ENCODE measurements at places on chromosomes 7 and 10. TPM values are rescaled to one million over a fixed set of nuclear protein-coding genes. Genes with fewer than 3 reads are reported as not detected.
A peak's percentile ranks its signal among the peaks of the same experiment; 100 is the strongest.

- no peak for DNase-seq
Measured at GRCh38 chr10:48765039-48765438, 80.4 kb downstream of the WDFY4 start.

GRCh38 chr7:37363536-37364491 is 84.8 kb downstream of the ELMO1 start:
- no peak for DNase-seq

DNA sequence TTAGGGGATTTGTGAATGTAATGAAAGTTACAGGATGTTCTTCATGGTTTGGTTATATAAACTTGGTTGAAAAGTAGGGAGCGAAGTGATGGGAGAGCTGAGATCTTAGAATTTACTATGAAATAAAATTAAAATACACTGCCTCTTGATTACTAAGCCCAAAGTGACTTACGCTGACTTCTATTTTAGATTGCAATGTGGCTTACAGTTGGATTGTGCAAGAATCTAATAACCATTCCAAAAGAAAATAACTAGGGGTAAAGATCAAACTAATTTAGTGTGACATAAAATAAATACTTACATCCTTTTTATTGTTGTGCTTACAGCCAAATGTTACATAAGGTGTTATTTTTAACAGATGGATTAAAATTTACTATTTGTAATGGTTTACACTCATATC is 15.3 kb downstream of the WNT16 start:
- DNase-seq, result no peak

GRCh38 chr7:104929921-104930320 is 84.1 kb upstream of the KMT2E start:
- DNase-seq, result no peak

- DNase-seq, result no peak
Measured at GRCh38 chr10:43953672-43954071, 305.0 kb upstream of the ZNF32 start.

DNA sequence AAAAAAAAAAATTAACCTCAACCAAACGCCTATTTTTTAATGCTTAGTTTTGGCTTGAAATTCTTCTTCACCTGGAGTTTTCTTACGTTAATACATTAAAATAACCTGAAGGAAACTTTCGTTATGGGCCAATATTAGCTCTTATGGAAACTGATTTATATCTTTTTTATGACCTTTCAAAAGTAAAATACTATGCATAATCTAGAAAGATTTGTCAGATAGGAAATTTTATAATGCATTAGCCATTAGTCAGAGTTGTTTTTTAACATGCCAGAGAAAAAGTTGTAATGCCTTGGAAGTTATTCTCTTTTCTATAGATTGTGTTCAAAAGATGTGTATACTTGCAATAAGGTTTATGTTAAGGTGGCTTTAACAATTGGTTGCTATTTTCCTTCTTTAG is 34.3 kb upstream of the ARL4A start:
- no peak for DNase-seq

DNA sequence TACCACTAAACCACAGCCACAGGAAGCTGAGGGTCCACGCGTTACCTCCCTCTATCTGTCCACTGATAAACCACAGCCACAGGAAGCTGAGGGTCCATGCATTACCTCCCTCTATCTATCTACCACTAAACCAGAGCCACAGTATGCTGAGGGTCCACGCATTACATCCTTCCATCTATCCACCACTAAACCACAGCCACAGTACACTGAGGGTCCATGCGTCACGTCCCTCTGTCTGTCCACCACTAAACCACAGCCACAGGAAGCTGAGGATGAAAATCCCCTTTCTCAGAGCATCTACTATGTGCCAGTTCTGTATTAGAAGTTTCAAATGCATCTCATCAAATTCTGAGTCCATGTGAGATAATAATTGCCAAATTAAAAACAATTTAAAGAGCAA is 589.3 kb downstream of the DNAJB6 start:
- no peak for DNase-seq

GRCh38 chr10:29873941-29874484 is 185.4 kb downstream of the JCAD start:
- DNase-seq, result no peak

DNA sequence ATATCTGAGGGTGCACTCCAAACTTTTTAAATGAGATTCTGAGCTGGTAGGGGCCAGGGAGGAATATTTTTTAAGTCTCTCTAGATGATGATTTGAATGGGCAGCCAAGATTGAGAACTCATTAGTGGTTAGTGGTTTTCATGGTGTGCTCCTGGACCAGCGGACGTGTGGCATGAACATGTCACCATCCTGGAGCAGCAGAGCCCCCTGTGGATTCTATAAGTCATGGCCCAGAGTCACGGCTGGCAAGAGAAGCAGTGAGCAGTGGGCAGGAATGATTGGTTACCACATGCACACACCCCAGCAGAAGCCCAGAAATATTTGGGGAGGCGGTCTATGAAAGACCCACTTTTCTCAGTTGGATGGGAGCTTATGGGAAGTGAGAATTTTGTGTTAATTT is 21.2 kb upstream of the UCN3 start:
- peak; percentile 45 for DNase-seq

- DNase-seq, result peak; percentile 13
Measured at GRCh38 chr7:112001091-112001826, 204.9 kb downstream of the DOCK4 start.

- no peak for DNase-seq
Measured at GRCh38 chr10:47456794-47457527, 27.0 kb downstream of the ANXA8 start.

DNA sequence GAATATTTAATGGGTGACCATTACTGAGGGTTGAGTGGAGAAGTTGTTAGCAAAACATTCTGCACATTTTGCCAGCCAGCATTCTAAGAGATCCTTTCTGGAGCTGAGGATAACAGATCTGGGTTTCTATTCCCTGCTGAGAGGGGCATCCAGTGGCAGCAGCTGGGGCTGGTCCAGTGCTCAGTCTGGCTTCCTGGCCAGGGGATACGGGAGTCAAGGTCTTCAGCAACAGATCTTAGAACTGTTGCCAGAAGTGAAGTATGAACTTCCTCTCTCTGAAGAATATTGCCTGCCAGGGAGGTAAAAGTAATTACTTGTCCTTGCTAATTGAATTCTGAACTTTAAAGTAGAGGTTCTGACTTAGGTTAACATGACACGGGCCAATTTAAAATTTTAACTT is 568.4 kb downstream of the REEP3 start:
- no peak for DNase-seq

DNA sequence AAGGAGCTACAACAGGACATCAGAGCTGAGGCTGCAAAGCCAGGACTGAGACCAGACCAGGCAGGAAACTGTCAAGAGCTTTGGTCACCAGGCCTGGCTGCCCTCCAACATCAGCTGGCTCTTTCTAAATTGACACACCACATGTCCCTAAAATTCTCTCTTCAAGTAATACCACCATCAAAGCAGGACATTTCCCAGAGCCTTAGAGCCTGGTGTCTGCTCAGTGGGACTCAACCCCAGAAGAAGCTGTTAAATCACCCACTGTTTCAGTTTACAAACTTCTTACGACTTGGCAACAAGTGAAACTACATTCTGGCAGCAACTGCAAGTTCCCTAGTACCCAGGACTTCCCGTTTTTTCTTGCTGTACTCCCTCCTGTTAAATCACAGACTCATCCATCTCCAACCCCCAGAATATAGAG is 3.8 kb upstream of the IL6 start:
- no peak for DNase-seq

GRCh38 chr7:90424720-90425119 is 21.5 kb downstream of the CLDN12 start:
- no peak for DNase-seq

- no peak for DNase-seq
Measured at GRCh38 chr10:43595739-43596298, 10.4 kb upstream of the ZNF485 start.

DNA sequence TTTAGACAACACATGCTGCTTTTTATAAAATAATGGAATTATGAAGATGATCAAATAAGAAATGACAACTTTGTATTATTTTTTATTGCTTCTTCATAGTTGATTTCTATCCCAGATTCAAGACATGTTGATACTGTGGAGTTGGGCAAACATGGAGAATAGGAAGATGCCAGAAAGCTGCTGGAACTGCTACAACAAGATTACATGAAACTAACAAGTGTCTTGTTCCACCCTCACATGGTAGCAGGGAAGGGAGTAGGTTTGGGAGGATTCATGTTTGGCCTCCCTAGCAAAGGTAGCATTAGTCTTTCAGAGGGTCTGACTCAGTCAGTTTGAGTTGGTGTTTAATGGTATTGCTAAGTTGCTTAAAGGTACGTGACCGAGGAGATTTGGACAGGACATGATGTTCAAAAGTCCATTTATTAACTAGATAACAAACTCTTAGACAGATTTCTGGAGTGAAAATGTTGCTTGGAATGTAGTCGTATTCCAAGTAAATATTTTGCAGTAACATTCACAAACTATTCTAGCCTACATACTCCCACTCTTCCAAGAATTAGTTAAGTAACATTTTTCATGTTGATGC is 33.1 kb downstream of the PRR15 start:
- DNase-seq, result no peak

DNA sequence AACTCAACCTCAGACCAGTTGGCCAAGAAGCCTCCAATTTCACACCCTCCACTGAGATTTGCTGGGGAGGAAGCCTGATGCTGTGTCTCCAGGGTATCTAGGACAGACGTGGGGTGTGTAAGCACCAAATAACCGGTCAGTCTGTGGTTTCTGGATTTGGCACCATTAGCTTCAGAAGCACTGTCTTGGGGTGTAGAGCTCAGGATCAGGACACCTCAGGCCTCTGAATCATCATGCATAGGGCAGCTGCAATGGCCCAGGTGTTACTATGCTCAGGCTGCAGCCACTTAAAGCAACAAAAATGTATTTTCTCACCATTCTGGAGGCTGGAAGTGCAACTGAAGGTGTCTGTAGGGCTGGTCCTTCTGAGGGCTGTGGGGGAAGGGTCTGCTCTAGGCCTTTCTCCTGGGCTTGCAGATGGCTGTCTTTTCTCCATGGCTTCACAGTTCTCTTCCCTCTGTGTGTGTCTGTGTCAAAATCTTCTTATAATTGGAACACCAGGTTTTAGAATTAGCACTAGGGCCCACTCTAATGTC is 73.4 kb upstream of the SEPHS1 start:
- DNase-seq, result no peak

GRCh38 chr10:49759787-49760551 is 2.2 kb downstream of the OGDHL start:
- DNase-seq, result no peak

- no peak for DNase-seq
Measured at GRCh38 chr10:28913436-28914237, 236.3 kb downstream of the BAMBI start.

GRCh38 chr10:4006051-4006450 is 221.0 kb upstream of the KLF6 start:
- DNase-seq, result no peak

- no peak for DNase-seq
Measured at GRCh38 chr10:6204341-6205191, 1.8 kb downstream of the PFKFB3 start.

GRCh38 chr10:29670761-29671160 is 36.0 kb upstream of the SVIL start:
- DNase-seq, result no peak

GRCh38 chr7:54860003-54860775 is 101.2 kb upstream of the SEC61G start:
- no peak for DNase-seq

DNA sequence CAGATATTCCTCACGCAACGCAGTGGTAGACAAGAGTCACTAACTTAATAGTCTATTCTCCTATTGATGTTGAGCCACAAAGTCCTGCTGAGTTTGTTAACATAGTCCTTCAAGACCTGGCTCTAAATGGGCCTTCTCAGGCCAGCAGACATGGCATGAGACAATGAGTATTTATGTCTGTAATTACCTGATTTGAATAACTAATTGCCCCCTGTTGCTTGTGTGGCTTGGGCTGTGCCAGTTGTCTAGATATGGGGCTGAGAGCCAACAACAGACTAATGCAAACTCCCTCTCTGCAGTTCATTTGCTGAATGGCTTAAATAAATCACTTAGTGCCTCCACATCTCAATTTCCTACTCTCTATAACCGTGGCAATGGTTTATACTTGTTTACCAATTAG is 65.5 kb upstream of the VWC2 start:
- no peak for DNase-seq

DNA sequence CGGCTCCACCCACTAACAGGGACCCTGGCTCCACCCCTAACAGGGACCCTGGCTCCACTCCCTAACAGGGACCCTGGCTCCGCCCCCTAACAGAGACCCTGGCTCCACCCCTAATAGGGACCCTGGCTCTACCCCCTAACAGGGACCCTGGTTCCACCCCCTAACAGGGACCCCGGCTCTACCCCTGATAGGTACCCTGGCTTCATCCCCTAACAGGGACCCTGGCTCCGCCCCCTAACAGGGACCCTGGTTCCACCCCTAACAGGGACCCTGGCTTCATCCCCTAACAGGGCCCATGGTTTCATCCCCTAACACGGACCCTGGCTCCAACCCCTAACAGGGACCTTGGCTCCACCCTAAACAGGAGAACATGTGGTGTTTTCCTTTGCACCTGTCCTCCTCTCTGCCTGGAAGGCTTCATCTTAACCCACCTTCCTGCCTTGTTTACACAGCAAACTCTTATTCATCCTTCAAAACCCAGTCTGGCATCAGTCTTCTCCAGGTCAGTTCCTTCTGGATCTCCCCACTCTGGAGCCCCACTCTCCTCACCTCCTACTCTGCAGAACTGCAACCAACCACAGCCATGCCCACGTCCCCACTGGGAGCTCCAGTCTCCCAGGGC is 58.0 kb downstream of the CHST15 start:
- no peak for DNase-seq

DNA sequence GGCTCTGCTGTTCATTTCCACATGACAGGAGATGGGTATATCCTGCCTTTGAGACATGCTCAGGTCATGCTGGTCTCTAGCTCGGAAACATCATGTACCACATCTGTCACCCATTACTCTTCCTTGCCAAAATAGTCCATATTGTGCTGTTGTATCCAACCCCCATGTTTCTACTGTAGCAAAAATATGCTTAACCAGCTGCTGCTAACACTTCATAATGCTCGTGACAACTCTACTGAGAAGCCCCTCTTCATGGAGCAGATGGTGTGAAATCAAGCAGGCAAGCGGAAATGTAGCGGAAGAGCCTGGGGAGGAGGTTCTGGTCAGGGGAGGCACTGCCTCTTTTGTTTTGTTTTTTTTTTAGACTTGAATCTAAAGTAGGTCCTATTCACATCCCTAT is 82.9 kb downstream of the NPY start:
- no peak for DNase-seq

The HOXA7 gene
- 4.8 TPM for polyA plus RNA-seq

The CYP26C1 gene
- not detected for polyA plus RNA-seq

The FAM25G gene
- 1.1 TPM for polyA plus RNA-seq

The CDHR1 gene
- polyA plus RNA-seq, result 0.03 TPM

The ABCB1 gene
- polyA plus RNA-seq, result 0.09 TPM

The FAM221A gene
- 0.94 TPM for polyA plus RNA-seq

The OR6B1 gene
- polyA plus RNA-seq, result not detected

The MYO1G gene
- 0.06 TPM for polyA plus RNA-seq

The DNAJC12 gene
- 19.1 TPM for polyA plus RNA-seq

The SRGN gene
- 50.5 TPM for polyA plus RNA-seq

The MYL10 gene
- not detected for polyA plus RNA-seq

The PAPOLB gene
- polyA plus RNA-seq, result not detected

The GHRHR gene
- not detected for polyA plus RNA-seq

The SFTPA2 gene
- polyA plus RNA-seq, result not detected
